ENCODE measurements at places on chromosomes 3 and 15.

DNA sequence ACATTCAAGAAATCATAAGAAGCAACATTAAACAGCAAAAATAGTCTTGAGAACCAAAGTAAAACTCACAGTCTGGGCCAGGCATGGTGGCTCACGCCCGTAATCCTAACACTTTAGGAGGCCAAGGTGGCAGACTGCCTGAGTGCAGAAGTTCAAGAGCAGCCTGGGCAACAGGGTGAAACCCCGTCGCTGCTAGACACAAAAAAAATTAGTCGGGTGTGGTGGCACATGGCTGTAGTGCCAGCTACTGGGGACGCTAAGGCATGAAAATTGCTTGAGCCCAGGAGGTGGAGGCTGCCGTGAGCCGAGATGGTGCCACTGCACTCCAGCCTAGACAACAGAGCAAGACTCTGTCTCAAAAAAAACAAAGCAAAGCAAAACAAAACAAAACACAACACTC, 117.7 kb upstream of the GOLGA6L6 start:
- DNase-seq: no peak

GRCh38 chr3:45665101-45665572, 24.1 kb upstream of the SACM1L start:
- DNase-seq: peak; percentile 43

GRCh38 chr3:18189282-18190050, 235.7 kb downstream of the SATB1 start:
- no peak for DNase-seq

DNA sequence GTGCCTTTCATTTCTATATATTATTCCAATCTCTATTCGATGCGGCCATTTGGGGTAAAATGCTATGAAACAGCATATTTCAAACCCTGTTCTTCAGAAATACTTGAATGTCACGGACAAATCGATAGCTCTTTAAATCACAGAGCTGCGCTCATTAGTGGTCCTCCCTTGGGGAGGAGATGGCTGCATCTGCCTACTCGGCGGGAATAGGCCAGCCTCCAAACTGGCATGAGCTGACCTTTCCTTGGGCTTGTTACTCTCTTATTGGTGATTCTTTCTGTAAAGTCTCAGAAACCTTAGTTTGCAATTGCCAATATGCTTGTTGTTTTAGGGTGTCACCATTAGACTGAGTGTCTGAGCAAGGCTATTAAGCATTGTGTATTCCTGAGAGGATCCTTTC, 120.9 kb downstream of the BDH1 start:
- DNase-seq: no peak

- peak; percentile 92 for DNase-seq
These were observed 1.2 kb downstream of the MECOM start for GRCh38 chr3:169662132-169662842.

DNA sequence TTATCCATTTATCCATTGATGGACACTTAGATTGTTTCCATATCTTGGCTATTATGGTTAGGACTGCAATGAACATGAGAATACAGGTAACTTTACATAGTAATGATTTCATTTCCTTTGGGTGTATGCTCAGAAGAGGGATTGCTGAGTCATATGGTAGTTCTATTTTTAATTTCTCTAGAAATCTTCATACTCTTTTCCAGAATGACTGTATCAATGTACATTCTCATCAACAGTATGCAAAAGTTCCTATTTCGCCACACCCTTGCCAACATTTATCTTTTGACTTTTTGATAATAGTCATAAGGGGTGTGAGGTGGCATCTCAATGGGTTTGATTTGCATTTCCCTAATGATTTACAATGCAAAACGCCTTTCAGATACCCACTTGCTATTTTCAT, 6.2 kb upstream of the NIPA1 start:
- no peak for DNase-seq

DNA sequence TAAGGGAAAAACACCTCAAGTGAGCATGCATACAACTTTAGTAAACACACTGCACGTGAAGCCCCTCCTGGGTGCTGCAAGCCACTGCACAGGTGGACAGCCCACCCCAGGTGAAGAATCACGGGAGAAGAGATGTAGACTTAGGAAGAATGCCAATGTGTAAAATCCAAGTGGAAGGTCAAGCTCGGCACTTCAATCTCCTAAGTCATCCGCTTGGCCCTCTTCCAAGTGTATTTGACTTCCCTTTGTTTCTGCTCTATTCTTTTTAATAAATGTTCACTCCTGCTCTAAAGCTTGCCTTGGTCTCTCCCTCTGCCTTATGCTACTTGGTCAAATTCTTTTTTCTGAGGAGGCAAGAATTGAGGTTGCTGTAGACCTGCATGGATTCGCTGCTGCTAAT, 316.6 kb downstream of the EDEM1 start:
- DNase-seq: no peak

- DNase-seq: no peak
These were observed 194.5 kb downstream of the PLCH1 start for GRCh38 chr3:155550391-155550790.

- DNase-seq: peak; percentile 46
These were observed 31.0 kb upstream of the ZCWPW2 start for GRCh38 chr3:28317438-28318022.

DNA sequence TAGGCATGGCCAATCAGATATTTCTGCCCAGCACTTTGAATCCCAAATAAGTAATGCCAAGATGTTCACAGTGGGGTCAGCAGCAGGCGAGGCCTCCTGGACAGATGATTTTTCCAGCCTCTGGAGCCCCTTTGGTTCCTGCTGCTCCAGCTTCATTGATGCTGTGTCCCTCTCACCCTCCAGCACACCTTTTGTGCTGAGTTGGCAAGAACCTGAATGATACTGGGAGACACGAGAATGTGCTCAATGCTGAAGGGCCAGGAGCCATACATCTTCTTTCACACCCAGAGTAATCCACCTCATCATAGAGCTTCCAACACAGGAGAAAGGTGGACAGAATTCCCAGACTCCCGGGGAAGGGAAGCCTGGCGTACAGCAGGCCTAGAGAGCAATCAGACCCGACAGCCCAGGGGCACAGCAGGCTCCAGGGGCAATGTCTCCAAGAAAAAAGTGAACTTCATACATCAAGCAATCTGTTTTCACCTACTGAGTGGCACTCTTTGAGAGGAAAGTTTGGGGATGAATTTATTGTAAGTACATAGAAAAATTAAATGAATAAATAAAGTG, 6.7 kb upstream of the DAPK2 start:
- no peak for DNase-seq

GRCh38 chr15:87777054-87777561, 479.4 kb downstream of the NTRK3 start:
- no peak for DNase-seq

GRCh38 chr3:127043731-127044510, 61.0 kb downstream of the PLXNA1 start:
- no peak for DNase-seq

- DNase-seq: no peak
These were observed 92.0 kb downstream of the IGSF11 start for GRCh38 chr3:118942671-118943070.

DNA sequence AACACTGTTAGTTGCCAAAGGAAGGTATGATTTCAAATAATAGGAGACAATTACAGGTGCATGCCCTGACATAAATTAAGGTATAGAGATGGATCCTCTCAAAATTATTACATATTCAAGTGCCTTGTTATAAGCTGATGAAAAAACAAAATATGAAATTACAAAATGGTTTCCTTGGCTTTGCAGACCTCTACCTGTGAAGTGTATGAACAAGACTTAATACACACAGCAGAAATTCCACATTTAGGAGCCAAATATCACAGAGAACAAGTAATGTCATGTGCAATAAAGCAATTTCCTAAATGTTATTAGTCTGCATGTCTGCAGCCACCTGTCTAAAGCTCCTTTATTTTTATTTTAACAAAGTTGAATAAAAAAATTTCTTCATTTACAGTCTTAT, 151.5 kb downstream of the ALCAM start:
- DNase-seq: no peak

Measured in NCI-H2081 (cell line).